ENCODE measurements at places on chromosomes 12 and 14. TPM values are rescaled to one million over a fixed set of nuclear protein-coding genes. Genes with fewer than 3 reads are reported as not detected.

Gene SLC5A8
- not detected for total RNA-seq

Gene CISTR
- not detected for total RNA-seq

Gene PROX2
- total RNA-seq: not detected

Gene TTLL5
- total RNA-seq: 32.0 TPM

Gene ALDH2
- total RNA-seq: 30.3 TPM

Gene GPD1
- total RNA-seq: not detected

Gene TAC3
- not detected for total RNA-seq

Gene ARMH4
- total RNA-seq: 11.3 TPM

Gene NAV3
- 159 TPM for total RNA-seq

Gene GUCY2C
- not detected for total RNA-seq

Gene CMA1
- not detected for total RNA-seq

Gene LMNTD1
- 0.51 TPM for total RNA-seq

Gene MMP19
- total RNA-seq: 7.4 TPM

Gene GNS
- total RNA-seq: 259 TPM

Gene WNT1
- not detected for total RNA-seq

Gene PAPOLA
- total RNA-seq: 91.5 TPM

Gene CCDC175
- total RNA-seq: not detected

Gene ERBB3
- total RNA-seq: 0.23 TPM

Gene GPR135
- total RNA-seq: 6.4 TPM

Gene REP15
- 5.0 TPM for total RNA-seq

Gene SLC6A15
- total RNA-seq: 5.6 TPM

Gene CIROP
- total RNA-seq: not detected

Gene NRXN3
- 3.3 TPM for total RNA-seq

Gene TMEM121
- total RNA-seq: 6.7 TPM

Gene SIX1
- 0.05 TPM for total RNA-seq

Gene TMEM233
- not detected for total RNA-seq

Gene OR6C2
- not detected for total RNA-seq

All from smooth muscle cell of the umbilical artery (primary cell).